Fibroblast of mammary gland (primary cell): ENCODE measurements at places on chromosomes 3 and 15.

GRCh38 chr3:112582244-112582874 lies 20.5 kb downstream of the SLC35A5 start:
- DNase-seq: peak; percentile 84

DNA sequence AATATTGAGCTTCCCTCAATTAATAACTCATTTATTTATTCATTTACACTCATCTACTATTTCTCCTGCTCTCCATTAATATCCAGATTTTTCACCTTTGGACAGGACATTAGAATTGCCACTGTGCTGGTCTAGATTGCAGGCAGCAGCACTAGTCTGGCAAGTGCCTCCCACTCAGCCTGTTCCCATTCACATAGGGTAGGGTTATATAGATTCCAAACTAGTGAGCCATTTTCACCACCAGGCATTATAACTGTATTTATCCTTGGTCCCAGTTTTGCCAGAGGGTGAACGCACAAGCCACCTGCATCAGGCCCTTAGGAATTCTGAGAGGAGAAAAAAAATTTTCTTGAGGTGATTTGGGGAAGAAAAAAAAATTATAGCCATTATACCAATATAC lies 44.5 kb downstream of the ANAPC13 start:
- no peak for DNase-seq

DNA sequence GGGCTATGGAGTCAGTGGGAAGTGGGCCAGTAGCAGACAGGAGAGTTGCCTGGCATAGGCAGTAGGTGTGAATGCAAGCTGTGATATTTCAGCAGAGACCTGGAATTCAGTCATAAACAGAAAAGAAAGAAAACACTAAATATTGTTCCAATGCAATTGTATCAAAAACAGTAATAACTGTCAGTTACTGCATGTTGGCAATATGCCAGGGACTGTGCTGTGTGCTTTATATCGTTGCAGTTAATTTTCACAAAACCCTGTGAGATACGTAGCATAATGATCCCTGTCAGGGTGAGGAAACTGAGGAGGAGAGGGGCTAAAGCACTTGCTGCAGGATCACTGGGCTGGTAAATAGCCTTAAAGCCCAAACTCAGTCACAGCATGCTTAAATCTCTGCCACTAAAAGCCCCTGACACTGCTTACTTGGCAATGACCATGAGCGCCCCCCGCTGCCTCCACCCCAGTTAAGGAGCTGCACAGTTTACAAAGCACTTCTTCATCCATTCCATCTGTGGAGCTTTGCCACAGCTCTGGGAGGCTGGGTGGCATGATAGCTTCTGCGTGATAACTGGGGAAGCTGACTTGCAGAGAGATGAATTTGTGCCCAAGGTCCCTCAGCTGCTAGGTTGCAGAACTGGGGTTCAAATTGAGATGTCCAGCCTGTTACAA lies 3.9 kb downstream of the SLC6A1 start:
- no peak for DNase-seq

DNA sequence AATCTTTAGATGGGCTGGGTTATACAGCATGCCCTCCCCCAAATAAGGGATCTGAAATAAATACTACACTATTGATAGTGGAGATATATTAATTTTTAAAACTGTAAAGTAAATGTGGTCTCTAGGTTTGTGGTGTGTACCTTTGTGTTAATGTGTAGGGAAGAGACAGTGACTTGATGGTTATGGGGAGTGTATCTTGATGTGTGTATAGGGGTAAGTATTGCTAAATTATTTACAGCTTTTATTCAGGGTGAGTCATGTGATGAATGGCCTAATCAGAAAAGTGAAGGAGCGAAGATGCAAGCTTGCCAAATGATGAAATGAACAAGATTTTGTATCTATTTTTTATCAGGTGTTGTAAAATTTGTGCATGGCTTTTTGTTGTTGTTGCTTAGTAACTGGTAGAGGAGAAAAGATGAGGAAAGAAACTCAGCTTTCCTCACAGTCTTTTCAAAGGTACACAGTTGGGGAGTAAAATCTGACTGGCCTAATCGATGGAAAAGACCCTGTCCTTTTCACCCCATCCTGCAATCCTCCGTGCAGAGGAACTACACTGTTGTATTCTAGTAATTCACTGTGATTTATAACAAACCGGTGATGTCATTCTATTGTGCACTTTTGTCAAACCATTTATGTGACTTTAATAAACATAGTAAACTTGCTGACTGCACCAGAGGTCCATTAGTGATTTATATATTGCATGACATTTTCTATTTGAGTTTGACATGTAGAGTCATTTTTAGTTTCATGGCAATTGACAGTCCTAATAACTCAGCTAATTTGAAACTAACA lies 17.7 kb downstream of the FEM1B start:
- peak; percentile 41 for DNase-seq

GRCh38 chr3:195271410-195272243 lies 668 bp upstream of the XXYLT1 start:
- DNase-seq: peak; percentile 79

DNA sequence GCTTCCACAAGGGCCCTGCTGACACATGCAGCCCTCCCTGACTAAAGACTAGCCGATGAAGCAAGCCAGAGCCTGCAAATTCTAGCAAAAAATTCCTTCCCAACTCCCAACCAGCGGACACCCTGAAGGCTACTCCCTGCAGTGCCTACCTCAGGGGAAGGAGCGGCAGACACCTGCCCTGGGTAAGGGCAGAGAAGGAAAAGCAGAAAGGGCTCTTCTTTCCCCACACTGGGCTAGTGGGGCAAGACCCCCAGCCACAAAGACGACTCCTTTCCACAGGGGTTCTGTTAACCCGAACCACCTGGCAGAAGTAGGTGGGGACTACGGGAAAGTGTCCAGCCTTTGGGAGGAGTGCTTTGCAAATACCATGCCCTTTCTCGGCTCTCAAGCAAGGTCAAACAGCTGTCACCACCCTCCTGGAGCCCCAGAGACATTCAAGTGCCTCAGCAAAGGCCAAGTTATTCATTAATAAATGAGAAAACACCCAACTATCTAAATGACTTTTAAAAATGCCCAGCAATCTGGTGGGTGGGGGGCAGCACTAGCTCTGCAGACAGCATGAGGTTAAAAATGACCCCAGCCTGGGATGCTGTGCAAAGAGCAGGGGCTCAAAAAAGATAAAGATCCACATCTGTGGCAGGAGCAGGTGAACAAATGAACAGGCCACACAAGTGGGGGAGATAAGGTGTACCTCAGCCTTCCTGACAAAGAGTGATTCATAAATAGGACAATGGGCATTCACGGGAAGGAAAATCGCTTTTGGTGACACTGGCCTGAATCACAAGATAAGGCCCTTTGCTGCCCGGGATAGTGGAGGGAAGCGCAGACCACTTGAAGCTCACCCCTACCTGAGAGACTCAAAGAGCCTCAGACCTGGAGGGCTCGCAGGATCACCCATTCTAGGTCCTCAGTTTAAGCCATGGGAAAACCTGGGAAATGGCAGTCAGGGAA lies 33.0 kb downstream of the CCDC12 start:
- DNase-seq: no peak

GRCh38 chr3:47223755-47224154 lies 58.8 kb downstream of the KIF9 start:
- DNase-seq: no peak

GRCh38 chr3:14785207-14786155 lies 33.3 kb upstream of the FGD5 start:
- DNase-seq: no peak

DNA sequence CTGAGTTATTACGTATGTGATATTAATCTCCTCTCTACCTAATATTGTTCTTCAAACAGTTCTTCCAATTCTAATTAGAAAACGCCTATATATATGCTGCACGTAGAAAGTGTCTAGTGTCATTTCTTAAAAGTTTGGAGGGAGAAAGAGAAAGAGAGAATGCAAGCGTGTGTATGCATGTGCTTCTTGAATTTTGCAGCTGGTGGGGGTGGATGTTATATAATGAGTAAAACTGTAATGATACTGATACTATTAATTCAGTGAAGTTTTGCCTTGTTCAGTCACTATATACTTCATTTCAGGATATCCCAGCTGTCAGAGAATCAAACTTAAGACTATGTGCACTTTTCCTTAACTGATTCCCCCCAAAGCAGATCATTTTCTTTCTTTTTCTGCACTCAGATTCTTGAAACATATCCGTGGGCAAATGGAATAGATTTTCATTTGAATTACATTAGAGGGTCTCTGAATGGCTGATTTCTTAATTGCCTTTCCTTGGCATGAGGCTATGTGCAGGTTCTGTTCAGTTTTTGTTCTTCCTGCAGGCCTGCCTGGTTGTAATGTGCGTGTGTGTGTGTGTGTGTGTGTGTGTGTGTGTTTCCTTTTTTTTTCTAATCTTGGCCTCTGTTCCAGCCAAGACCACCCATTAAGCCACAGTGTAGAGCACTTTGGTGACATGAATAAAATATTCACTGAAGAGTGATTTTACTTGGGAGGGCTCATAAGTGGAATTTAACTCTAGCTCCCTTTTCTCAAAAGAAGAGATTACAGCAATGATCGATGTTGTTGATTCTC lies 617.5 kb downstream of the RBMS3 start:
- DNase-seq: no peak

DNA sequence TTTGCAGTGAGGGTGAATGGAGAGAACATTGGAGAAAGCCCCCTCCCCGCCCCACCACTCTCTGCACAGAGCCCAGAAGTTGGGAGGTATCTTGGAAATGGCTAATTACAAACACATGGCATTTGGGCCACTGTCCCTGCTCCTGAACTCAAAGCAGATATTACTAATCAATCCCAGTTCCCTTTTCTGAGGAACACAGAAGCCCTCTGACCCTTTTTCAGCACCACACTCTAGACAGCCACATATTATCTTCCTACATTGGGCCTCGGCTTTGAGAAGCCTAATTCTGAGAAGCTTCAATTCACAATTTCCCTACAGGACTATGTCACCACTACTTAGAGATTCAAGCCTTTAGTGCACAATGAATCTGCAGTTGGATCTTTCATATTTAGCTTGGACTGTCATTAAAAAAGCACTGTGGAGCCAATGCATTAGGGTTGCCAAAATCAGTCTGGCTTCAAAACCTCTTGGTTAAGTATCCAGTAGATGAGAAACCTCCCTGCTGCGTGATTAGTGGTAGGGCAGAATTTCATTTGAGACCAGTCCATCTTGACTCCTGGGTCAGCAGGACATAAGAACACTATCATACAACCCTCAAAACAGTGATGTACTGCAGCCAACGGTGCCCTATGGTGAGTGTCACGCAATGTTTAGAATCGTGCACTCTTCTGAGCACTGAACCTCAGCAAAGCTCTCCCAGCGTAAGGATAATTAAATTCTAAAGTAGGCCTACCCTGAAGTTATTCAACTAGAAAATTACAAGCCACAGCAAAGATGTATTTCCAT lies 26.1 kb downstream of the MGLL start:
- DNase-seq: no peak
